ENCODE measurements at places on chromosomes 3 and 15.

GRCh38 chr3:124986192-124987143, 51.9 kb upstream of the MUC13 start:
- DNase-seq = no peak

DNA sequence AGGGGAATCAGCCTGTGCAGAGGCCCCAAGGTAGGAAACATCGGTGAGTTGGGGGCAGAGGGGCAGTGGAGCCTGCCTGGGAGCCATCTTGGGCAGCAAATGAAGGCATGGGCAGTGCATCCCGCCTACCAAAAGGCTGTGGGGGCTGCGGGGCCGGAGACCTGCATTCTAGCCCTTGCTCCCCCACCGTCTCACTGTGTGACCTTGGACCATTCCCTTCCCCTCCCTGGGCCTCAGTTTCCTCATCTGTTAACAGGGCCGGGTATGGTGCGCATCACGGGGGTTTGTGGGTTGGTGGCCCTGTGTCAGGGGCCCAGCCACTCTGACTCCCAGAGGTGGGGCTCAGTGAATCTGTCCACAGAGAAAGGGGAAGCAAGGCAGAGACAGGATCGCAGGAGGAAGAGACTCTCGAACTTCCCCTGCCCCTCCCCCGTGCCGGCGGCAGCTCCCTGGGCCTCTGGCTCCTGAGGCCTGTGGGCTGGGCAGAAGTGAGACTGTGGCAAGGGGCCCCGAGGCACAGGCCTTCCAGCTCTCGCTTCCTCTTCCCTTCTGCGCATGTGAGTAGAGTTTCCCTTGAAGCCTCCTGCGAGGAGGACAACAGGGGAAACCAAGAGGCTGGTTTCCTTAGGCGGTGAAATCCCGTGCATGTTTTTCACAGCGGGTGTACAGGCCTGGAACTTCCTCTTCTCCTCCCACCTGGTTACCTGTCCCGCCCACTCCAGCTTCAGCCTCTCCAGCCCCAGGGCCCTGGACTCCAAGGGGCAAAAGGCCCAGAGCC, 42.9 kb downstream of the IDH2 start:
- DNase-seq = peak; percentile 36

DNA sequence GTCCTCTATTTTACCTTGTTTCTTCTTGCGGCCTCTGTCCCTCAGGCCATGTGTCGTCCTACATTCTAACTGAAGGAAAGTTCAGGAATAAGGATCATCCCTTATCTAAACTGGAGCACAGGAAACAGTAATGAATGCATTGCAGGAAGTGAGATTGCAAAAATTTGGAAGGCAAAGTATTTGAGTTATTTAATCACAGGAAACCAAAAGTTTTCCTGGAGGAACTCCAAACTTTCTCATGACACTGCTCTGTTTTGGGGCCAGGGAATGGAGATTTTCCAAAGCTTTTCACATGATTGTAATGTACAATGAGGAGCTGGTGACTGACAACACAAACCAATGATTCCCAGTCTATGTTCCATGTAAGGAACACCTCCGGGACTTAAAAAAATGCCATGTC, 57.8 kb upstream of the PLSCR4 start:
- DNase-seq = peak; percentile 65

DNA sequence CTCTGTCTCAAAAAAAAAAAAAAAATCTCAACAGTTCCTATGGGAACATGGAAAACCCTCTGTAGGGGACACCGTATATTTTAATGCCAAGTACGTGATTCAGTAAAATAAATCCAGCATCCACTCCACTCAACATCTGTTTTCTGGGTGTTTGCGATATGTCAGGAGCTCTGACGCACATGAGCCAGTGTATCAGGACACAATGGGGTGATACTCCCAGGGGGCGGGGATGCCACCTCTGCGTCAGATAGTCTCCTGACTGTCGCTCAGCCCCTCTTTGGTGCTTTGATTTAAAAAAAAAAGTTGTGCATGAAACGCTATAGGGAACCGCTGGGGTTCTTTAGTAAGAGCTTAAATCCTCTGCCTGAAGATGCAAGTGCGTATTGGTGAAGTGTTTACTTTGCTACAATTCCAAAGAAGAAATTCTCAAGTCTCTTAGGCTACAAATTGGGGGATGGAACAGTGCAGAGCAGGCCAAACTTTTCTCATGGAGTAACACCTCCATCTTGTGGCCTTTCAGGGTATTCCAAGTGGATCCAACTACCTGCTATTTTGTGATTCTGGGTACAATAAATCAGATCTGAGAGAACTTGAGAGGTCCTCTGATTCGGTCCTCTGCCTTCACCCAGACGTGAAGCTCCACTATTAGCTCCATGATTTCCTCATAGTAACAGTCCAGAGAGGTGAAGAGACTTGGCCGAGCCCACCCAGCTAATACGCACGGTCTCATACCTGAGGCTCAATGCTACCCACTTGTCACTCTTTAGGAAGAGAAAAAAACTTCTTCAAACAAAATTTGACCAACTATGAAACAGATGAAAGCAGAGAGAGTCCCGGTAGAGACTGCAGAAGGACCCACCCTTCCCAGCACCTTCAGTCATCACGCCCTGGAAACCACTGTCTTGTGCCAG, 9.3 kb upstream of the NR2E3 start:
- peak; percentile 71 for DNase-seq

- no peak for DNase-seq
Observed at GRCh38 chr3:120171134-120171873, 77.1 kb upstream of the GSK3B start.

DNA sequence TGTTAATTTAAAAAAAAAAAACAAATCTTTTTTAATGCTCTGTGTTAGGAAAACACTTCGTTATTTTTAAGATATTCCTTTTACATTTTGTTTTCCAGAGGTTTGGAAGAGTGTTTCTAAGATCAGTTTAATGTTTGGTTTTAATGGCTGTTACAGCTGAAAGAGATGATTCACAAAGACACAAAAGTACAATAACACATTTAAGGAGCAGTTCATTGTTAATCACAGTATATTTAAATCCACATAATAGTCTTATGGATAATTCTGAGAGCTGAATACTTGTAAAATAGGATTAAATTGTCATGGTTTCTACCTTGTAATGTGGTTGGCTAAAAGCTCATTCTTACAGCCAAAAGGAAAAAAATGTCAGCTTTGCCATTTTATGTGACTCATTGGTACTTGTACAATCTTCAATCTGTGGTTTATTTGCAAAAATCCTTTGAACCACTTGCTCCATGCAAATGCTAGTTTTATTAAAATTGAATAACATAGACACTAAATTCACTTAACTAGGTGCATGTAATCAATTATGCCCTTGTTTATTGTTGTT, 426.4 kb downstream of the NLGN1 start:
- no peak for DNase-seq

DNA sequence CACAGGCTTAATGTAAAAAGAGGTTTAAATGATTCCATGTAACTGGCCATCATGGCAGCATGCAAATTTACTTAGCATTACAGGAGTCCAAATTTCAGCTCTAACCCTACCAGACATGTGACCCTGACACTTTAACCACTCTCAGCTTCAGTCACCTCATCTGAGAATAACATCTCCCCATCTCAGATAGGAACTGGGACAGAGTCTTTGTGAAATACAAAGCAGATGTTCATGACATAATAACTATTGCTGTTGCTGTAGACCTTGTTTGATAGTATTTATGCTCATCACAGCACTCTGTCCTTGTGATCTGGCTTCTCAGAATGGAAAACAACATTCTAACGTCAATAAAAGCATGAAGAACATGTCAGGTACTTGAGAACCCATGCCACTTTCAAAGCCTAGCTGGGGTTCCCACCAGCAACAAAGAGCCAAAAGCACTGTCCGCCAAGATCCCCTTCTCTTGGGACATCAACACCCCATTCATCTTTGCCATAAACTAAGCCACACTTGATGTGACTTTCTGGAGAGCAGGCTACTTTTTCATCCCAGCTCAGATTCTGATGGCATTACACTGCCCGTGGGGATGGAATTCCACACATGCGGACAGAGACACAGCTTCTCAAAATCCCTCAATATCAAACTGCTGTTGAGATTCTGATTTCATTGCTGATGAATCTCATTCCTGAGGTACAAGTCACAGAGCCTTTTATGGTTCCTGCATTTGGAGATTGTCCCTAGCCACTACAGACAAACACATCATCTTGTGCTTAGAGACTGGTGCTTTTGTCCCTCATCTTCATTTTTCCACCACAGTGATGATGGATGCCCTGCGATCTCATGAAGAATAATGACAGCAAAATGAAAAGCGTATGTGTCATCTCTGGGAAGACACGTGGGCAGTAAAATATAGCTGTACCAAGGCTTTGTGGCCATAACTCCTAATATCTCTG, 202.7 kb downstream of the TNIK start:
- no peak for DNase-seq

DNA sequence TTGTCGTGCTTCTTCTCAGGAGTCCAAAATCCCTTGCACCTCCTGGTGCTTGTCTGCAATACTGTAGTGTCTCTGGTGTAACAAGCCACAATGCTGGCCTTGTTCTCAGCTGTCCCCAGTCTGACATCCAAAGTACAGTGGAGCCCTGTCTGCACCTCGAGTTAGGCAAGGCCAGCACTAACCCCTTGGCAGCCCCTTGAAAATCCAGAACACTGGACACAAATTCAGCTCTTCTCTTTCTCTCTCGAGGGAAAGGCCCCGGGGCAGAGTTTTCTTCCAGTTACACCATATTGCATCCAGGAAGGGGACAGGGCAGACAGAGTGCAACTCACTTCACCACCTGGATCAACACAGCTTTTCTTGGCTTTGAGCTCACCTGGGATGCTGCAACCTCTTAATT, 91.3 kb upstream of the ATP10A start:
- DNase-seq = no peak

- no peak for DNase-seq
Observed at GRCh38 chr15:75008629-75009326, 13.4 kb downstream of the SCAMP5 start.

- no peak for DNase-seq
Observed at GRCh38 chr3:8520816-8521403, 19.3 kb downstream of the LMCD1 start.
